ENCODE measurements at places on chromosomes 5 and 9. TPM values are rescaled to one million over a fixed set of nuclear protein-coding genes. Genes with fewer than 3 reads are reported as not detected.

GRCh38 chr5:80078921-80079320, 43.8 kb downstream of the THBS4 start:
- peaks cover 10% of the 10 kb centered on the region for H3K4me1 ChIP-seq
- no peak for DNase-seq
- H3K36me3 ChIP-seq = no peaks in the 10 kb centered on the region
- H3K4me3 ChIP-seq = no peak overlapping the region
- no peak overlapping the region for H3K27ac ChIP-seq

The UBE2B gene
- total RNA-seq = 44.0 TPM

DNA sequence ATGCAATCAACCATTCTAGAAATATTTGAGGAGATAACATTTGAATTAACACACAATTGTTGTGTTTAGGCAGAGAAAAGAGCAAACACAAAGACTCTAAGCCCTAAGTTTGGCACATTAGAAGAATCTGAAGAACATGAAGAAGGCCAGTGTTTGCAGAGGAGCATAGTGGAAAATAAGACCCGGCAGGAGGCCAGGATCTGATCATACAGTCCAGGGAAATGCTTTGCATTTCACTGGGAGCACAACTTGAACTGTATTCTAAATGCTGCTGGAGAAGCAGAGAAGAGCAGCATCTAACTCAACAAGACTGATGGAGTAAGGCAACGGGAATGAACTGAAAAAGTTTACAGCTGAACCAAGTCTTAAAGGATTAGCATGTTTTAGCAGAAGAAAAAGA, 463.4 kb downstream of the ZNF608 start:
- H3K4me1 ChIP-seq = no peaks in the 10 kb centered on the region
- no peaks in the 10 kb centered on the region for H3K27me3 ChIP-seq
- no peaks in the 10 kb centered on the region for H3K36me3 ChIP-seq
- no peak for DNase-seq

DNA sequence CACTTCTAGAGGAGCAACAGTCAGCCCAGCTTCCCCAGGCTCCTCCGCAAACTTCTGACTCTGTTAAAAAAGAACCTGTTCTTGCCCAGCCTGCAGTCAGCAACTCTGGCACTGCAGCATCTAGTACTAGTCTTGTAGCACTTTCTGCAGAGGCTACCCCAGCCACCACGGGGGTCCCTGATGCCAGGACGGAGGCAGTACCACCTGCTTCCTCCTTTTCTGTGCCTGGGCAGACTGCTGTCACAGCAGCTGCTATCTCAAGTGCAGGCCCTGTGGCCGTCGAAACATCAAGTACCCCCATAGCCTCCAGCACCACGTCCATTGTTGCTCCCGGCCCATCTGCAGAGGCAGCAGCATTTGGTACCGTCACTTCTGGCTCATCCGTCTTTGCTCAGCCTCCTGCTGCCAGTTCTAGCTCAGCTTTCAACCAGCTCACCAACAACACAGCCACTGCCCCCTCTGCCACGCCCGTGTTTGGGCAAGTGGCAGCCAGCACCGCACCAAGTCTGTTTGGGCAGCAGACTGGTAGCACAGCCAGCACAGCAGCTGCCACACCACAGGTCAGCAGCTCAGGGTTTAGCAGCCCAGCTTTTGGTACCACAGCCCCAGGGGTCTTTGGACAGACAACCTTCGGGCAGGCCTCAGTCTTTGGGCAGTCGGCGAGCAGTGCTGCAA, 72.8 kb downstream of the NUP214 start:
- no peaks in the 10 kb centered on the region for H3K27me3 ChIP-seq
- no peak overlapping the region for H3K4me3 ChIP-seq
- no peaks in the 10 kb centered on the region for H3K4me1 ChIP-seq
- no peak overlapping the region for H3K27ac ChIP-seq
- no peak for DNase-seq

The ITGA1 gene
- total RNA-seq = 85.9 TPM

DNA sequence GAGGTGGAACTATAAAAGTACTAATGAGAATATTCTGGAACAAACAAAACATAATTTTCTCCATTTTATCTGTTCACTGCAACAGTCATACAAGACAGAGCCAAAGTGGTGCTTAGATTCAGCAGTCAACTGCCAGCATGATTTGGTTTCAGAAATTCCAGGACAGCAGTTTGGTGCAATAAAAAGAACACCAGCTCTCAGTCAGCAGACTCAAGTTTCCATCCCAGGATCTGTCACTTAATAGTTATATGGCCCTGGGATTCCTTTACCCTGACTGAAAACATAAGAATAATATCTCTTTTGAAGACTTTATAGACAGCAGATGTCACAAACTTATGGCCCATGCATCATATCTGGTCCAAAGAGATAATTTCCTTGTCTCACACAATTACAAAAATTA, 92.8 kb upstream of the RASEF start:
- no peaks in the 10 kb centered on the region for H3K36me3 ChIP-seq

DNA sequence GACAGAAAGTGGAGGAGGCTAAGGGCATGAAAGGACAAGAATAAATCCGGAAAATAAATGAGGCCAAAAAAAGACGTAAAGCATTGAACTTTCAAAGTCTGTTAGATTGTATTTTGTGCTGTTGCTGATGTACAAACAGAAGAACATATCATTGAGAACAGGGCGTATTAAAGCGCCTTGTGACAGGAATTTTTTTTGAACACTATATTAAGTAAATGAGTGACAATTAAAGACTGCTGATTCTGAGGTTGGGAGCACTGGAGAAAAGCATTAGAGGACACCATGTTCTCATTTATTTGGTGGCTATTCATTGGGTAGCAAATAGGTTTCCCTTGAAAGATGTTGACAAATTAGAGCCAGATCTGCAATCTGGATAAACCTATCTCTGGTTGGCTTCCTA, 137.3 kb upstream of the SGCD start:
- H3K36me3 ChIP-seq = no peaks in the 10 kb centered on the region
- no peak overlapping the region for H3K4me3 ChIP-seq
- H3K27ac ChIP-seq = no peak overlapping the region
- no peaks in the 10 kb centered on the region for H3K27me3 ChIP-seq
- H3K4me1 ChIP-seq = no peaks in the 10 kb centered on the region

Measured in thyroid gland (tissue), 4 donors.